ENCODE measurements at places on chromosomes 7 and 10.

DNA sequence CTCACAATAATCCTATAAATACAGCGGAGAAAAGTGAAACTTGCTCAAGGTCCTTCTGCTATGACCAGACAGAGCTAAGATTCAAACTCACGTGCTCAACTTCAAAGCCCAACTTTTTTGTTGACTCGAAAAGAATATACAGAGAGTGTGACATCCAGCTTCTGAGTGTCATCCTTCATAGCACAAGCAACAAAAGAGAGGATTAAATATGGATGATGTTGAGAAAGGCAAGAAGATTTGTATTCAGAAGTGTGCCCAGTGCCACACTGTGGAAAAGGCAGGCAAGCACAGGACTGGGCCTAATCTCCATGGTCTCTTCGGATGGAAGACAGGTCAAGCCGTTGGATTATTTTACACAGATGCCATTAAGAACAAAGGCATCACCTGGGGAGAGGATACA is 2.1 kb upstream of the FAM3C start:
- no peak for DNase-seq

- DNase-seq = no peak
Observed at GRCh38 chr10:74828946-74829345, 2.5 kb downstream of the KAT6B start.

DNA sequence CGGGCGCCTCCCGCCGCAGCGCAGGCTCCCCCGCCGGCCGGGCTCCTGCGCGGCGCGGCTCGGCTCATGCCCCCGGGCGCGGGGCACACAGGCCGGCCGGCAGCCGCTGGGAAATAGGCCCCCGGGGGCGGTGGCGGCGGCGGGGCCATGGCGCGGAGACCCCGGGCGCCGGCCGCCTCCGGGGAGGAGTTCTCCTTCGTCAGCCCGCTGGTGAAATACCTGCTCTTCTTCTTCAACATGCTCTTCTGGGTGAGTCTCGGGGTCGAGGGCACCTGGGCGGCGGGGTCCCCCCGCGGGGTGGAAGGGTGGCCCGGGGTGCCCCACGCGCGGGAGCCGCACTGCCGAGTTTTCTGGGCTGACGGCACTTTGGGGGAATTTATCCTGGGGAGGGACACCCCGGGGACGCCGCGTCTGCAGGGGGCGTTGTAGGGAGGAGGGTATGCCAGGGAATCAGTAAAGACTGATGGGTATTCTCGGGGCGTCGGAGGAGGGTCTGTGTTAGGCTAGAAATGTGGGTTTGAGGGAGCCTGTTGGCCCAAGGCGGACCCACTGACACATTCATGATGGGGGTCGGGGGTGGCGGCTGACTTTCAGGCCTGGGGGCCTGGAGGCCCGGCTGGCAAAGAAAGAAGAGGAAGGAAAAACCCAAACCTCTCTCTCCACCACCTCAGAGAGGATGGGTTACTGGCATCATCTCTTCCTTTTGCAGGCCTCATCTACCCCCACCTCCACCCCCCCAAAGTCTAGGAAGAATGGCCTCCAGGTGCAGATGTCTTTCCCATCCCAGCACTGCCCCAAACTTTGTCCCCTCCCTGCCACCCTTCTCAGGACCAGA is 544 bp downstream of the TSPAN33 start:
- peak; percentile 46 for DNase-seq

DNA sequence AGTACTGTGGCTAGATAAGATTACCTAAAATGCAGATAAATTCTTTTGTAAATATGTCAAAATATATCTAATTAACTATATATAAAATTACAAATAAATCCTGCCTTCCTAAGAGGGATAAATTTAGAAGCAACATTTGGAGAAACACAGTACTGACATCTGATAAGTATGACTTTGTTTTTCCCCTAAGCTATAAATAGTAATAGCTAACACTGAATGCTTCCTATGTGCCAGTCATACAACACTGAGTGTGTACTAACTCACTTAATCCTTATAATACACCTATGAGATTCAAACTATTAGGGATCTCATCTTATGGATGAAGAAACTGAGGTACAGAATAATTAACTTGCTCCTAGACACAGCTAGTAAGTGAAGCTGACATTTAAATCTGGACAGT is 733.4 kb downstream of the MAGI2 start:
- no peak for DNase-seq

- no peak for DNase-seq
Observed at GRCh38 chr10:121157998-121158397, 306.8 kb downstream of the WDR11 start.

- DNase-seq = no peak
Observed at GRCh38 chr10:128031216-128031615, 95.0 kb downstream of the MKI67 start.

DNA sequence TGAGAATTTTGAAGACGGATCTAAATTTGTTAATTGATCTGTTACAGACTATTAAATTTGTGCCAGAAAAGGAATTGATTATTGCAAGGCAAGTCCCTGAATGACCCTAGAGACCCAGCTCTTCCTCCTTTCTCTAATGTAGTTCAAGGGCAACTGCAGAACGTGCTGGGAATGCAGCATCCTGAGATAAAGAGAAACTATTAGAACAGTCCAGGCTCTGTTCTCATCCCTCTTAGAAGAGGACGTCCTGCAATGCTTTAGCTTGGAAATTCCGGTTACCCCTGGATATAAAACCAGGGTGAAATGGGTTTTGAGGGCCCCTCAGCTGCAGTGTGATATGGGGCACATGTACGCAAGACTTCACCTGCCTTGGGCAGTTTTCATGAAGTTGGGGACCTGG is 67.3 kb downstream of the PTN start:
- no peak for DNase-seq

GRCh38 chr7:151366880-151367222 is 25.2 kb downstream of the NUB1 start:
- DNase-seq = no peak

DNA sequence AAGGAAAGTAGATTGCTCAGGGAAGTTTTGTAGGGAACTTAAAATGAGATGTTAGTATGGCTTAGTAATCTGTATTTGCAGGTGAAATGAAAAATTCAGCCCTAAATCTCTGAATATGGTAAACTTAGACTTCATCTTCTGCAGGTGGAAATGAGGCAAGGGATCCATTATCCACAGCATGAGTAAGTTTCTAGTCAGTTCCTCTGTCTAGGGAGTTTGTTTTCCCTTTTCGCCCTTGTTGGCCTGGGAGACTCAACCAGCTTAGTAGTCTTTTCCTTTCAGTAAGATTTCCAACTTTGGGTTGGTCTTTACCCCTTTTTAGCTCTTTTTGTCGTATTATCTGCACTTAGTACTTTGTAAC is 65.6 kb downstream of the ZEB1 start:
- DNase-seq = no peak

DNA sequence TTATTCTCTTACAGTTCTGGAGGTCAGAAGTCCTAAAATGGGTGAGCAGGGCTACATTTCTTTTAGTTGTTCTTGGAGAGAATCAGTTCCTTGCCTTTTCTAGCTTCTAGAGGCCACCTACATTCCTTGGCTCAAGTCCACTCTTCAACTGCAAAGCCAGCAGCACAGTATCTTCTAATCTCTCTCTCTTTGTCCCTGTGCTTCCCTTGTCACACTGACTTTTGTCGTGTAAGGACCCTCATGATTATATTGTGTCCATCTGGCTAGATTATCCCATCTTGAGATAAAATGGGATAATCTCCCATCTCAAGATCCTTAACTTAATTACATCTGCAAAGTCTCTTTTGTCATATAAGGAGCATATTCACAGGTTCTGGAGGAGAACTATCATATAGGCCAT is 359.0 kb downstream of the ADRA2A start:
- no peak for DNase-seq

GRCh38 chr7:129864042-129864441 is 88.7 kb downstream of the UBE2H start:
- no peak for DNase-seq

- no peak for DNase-seq
Observed at GRCh38 chr10:131996466-131997365, 15.0 kb upstream of the BNIP3 start.

DNA sequence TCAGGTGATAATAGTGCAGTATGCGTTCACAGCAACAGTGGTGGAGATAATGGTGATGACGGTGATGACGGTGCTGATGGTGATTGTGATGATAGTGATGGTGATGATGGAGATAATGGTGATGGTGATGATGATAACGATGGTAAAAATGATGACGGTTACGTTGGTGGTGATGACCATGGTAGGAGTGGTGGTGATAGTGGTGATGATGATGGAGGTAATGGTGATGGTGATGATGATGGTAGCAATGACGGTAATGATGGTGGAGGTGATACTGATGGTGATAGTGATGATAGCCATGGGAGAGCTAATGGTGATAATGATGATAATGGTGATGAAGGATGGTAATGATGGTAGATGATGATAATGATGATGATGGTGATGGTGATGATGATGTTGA is 45.0 kb downstream of the FAM20C start:
- no peak for DNase-seq

- DNase-seq = no peak
Observed at GRCh38 chr10:35005868-35006267, 84.3 kb downstream of the CUL2 start.

DNA sequence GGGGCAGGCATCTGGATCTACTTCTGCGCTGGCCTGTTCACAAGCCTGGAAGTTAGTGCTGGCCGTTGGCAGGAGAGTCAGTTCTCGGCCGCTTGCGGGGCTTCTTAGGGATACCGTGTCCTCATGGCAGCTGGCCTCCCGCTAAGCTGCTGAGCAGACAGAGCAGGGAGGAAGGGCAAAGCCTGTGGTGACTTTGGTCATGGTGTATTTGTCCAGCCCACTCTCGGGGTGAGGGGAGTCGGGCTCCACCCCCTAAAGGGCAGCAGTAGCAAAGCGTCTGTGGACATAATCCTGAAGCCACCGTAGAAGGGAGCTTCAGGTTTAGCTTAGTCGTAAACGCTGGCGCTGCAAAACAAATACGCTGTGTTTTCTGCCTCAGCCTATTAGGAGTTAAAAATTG is 12.2 kb downstream of the UBE3C start:
- DNase-seq = no peak

DNA sequence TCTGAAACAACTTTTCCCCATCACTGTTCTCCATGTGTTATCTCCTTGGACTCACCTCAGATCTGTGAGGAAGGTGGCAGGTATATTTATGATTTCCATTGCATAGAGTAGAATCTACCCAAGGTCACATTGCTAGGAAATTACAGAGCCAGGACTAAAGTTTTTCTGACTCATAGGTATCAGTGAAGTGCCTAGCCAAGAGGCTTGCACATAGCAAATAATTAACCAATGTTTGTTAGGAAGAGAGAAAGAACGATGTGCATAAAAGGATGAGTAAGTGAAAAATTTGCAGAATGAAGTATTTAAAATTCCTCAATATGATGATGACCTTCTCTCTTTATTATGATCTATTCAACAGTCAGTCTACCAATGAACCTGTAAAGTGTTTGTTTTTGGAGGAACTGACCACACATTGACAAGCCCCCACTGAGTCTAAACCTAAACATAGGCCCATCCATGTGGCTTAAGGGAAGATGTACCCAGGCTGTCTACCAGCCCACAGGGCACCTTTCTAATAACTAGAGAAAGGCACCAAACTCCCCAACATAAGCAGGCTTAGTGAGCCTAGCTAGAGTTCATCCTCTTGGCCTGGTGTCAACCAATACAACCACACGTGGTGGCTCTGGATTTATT is 252.9 kb upstream of the ZMIZ1 start:
- DNase-seq = no peak

GRCh38 chr7:30207376-30207775 is 72.6 kb downstream of the MTURN start:
- DNase-seq = no peak

- DNase-seq = no peak
Observed at GRCh38 chr10:109941236-109941862, 18.0 kb upstream of the XPNPEP1 start.

DNA sequence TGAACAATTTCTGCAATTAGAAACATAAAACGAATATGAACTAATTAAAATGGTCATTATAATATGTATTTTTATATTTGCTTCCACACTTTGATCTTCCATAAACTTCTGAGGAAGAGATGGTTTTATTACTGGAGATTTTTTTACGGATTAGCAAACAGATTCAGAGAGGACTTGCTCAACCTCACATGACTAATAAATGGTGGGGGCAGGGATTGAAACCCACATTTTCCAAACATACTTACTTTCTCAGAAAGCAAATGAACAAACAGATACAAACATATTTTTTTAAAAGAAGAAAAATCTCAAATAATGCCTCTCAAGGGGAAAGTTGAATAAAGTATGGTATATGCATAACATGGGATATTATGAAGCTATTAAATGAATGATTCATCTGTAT is 18.3 kb downstream of the ANKMY2 start:
- DNase-seq = no peak

DNA sequence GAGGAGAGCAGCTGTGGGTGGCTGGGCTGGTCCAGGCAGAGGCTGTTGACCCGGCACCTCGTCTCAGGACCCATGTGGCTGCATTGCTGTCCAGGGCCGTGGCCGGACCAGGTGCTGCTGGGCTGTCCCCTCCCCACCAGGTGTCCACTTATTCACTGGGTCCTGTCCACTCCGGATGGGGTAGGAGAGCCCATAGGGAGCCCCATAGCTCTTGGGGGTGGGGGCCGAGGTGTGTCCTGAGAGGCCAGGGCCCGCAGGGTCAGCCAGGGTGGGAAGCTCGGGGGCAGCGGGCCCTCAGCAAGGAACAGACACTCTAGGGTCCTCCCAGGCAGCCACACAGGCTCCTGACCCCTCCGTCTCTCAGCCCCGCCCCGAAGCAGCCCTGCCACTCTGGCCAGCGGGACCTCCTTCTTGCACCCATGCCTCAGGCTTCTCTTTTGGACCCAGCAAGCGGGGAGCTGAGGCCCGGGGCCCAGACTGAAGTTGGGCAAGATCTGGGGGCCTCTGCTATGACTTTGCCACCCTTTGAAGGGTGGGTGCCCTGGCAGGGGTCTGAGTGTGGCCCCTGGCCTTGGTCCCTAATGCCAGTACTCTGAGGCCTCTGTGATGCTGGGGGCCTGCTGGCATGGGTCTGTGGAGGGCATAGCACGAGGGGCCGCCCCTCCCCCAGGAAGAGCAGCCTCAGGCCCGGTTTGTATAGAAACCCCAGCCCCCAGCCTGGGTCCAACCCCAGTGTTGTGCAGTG is 86.4 kb downstream of the NKX6-2 start:
- no peak for DNase-seq

GRCh38 chr7:12851142-12851541 is 163.7 kb downstream of the ARL4A start:
- DNase-seq = no peak

DNA sequence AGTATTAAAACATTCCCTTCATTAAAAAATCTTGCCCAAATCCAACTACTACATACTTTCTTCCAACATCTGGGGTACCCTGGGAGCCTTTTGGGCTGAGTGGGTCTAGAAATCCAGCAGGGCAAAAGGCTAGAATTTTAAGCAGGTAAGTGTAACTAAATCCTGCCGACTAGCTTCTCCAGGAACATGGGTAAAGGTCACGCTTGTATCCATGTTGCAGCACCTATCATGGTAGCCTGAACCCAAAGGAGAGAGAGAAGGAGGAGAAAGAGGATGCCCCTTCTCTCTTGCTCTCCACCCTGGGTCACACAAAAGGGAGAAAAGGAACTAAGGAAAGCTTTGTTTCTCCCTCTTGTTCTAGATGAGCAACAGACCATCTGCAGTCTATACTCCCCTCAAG is 53.3 kb downstream of the ZNF680 start:
- no peak for DNase-seq
